ENCODE measurements at places on chromosomes 2 and 18.

GRCh38 chr18:11714244-11714918, 25.3 kb downstream of the GNAL start:
- DNase-seq: no peak

- DNase-seq: peak; percentile 12
Measured at GRCh38 chr2:147006736-147007141, 838.1 kb upstream of the ACVR2A start.

DNA sequence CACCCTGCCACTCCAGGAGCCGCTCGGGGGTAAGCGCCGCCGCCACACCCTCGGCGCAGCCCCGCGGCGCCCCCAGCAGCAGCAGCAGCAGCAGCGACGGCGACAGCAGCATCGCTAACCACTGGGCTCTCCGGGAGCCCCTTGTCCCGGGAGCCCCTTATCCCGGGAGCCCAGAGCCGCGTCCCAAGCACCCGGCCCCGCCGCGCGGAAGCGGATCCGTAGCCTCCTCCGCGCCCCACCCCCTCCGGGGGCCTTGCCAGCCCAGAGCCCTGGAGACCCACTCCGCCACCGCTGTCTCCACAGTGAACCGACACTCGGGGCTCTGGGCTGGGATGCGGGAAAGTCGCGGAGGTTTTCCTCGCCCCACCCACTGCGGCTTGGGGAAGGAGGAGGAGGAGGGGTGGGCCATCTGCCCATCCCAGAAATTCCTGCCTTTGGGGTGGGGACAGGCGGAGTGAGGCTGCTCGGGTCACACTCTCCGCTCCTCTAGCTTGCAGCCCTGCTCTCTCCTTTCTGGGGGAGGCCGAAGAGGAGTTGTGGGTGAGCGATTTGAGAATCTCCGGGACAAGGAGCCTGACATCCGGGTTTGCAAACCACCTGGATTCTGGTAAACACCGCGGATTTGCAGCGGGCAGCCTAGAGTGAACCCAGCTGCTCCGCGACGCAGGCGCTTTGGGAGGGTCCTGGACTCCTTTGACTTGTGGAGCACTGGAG, at the start of gene PLA2R1:
Gene PLA2R1 (minus strand): TSS at position 324 of the 714 bp plus-strand sequence. CDS start 212 bp downstream, at position 112.
- peak; percentile 59 for DNase-seq

DNA sequence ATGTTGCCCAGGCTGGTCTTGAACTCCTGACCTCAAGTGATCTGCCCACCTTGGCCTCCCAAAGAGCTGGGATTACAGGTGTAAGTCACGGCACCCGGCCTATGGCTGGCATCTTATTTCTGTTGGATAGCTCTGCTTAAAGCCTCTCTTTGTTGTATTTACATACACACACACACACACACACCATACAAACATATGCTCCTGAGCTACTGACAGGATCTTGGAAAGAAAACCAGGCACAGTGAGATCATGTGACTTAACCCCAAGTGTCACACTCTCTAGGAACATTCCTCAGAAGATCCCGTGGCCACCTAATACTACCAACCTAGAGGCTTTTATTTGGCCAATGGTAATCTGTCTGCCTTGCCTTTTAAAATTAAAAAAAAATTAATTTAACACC, 85.1 kb upstream of the HAAO start:
- DNase-seq: no peak

DNA sequence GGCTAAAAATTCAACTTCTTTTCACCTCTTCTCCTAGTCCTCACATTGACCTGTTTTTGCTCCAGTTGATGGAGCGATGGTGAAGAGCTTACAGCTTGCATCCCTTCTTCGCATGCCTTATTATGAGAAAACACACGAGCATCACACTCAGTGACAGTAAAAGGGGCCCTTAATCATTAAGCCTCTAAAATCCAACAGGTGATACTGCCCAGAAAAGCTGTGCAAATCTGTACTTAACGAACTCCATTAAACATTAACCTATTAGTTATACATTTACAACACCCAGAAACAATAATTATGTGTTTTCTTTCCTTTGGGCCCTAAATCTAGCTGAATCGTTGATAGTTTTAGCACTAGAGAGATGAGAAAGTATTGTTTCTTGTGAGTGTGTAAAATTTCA, 54.8 kb downstream of the LAMA1 start:
- no peak for DNase-seq

- no peak for DNase-seq
Measured at GRCh38 chr2:174490051-174490450, 3.2 kb upstream of the GPR155 start.

GRCh38 chr2:100016756-100017155, 125.6 kb downstream of the AFF3 start:
- DNase-seq: no peak

GRCh38 chr2:218991674-218992168, 1.5 kb downstream of the CRYBA2 start:
- DNase-seq: peak; percentile 39

DNA sequence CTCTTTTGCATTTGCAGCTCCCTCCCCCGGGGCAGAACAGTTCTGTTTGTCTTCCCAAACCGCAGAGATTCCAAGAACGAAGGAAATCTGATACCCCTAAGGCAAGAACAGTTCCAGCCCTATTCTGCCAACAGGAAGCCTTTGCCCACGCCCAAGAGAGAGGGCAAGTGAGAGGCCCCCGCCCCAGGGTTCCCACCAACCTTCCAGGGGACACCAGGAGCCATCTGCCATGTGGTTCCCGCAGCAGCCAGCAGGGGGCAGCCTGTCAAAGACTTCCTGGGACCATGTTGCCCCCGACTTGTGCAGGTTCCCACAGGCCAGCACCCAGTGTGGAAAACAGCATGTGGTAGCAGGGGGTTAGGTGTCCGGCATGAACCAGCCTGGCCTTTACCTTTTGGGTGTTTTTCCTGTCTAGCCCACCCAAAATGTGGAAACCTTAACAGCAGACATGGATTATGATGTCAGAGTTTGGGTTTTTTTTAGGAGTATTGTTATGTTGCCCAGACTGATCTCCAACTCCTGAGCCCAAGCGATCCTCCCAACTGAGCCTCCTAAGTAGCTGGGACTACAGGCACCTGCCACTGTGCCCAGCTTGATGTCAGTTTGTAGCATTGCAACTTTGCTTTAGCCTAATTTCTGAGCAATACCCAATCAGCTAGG, 21.7 kb upstream of the EFHD1 start:
- DNase-seq: peak; percentile 92

DNA sequence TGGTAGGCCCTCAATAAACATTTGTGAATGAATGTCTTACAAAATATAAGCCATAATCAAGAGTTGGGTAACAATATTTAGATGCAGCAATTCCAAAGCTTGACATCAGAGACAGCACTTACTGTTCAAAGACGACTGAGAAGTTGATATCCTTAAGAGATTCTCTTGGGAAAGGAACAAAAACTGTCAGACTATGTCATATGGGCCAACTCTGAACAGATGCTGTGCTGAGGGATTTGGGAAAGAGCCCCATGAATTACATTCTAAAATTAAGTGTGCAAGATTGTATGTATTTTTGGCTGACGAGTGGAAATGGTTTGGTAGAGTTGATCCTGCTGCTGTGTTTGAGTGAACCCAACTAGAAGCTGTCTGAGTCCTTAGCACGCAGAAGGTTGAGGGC, 250.7 kb upstream of the LINC00305 start:
- no peak for DNase-seq

GRCh38 chr2:217444932-217445331, 557.9 kb downstream of the TNS1 start:
- no peak for DNase-seq

DNA sequence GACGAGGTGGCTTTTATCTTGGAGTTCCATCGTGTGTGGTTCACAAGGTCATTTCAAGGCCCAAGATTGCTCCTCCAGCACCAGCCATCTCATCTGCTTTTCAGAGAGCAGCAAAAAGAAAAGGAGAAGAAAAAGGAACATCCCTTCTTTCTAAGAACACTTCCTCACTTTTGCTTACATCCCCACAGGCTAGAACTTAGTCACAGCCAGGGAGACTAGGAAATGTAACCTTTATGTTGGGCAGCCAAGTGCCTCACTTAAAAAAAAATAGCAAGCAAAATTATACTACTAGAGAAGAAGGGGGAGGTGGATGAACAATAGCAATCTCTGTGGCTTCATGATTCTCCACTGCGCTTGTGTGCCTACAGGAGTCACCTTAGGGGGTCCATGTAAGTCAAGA, 141.8 kb downstream of the SMAD2 start:
- no peak for DNase-seq

GRCh38 chr2:137943678-137944347, 20.5 kb upstream of the HNMT start:
- DNase-seq: no peak

- peak; percentile 73 for DNase-seq
Measured at GRCh38 chr2:200168641-200169555, 137.6 kb upstream of the SPATS2L start.

DNA sequence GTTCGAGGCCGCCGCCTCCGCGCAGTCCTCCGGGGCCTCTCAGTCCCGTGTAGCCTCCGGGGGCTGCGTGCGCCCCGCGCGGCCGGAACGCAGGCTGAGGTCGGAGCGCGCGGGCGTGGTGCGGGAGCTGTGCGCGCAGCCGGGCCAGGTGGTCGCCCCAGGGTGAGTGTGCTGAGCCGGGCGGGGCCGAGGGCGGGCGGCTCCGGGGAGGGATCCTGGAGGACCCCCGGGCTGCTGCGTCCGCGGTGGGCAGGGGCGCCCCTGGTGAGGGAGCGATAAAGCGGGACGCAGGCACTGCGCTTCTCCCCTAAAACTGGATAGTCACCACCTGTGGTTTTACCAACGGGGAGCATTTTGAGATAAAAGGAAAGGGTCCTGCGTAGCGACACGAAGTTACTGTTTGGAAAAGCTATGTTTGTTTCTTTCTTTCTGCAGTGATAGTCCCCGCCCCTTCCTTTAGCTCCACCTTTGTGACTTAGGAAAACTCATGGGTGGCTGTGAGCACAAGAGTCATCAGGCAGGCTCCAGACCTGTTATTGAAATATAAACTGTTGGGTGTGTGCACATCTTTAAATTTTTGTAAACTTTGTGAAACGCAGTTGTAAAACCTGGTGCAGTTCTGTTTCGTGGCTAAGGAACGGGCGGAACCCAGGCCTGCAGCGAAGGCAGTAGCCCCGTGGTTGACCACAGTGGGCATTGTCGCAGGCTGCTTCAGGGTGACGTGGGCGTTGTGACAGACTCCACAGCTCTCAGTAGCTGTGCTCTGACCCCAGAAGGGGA, 687 bp downstream of the CTDP1 start:
- DNase-seq: peak; percentile 48

- DNase-seq: no peak
Measured at GRCh38 chr2:101625387-101625786, 72.1 kb upstream of the MAP4K4 start.

DNA sequence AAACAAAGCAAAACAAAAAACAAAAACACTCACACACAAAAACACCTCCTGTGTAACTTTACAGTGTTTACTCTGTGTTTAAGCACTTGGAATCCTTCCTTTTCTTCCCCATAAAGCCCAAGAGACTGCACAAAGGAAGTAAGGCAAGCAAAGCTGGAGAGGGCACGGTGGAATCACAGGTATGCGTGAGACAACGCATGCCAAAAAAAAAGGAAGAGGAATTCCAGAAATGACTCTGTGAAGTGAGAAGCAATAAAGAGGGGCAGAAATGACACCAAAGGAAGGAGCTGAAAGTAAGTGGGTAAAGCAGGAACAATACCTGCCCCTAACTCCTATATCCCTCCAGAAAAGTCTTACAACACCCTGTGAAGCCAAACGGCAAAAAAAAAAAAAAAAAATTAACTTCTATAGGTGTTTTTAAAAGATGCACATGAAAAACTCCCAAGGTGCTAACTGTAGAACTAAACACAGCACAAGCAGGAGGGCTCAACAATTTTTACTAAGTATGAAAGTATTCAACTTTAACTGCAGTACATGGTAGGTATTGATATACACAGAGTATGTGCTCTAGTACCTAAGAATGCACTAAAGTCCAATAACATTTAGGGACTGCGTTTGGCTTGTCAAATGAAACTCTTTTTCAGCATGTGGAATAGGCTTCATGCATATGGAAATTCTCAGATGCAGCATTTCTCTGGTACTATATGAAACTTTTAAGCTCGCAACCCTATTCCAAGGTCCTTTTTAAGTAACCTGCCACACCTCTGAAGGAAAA, 9.1 kb downstream of the RND3 start:
- DNase-seq: peak; percentile 71

DNA sequence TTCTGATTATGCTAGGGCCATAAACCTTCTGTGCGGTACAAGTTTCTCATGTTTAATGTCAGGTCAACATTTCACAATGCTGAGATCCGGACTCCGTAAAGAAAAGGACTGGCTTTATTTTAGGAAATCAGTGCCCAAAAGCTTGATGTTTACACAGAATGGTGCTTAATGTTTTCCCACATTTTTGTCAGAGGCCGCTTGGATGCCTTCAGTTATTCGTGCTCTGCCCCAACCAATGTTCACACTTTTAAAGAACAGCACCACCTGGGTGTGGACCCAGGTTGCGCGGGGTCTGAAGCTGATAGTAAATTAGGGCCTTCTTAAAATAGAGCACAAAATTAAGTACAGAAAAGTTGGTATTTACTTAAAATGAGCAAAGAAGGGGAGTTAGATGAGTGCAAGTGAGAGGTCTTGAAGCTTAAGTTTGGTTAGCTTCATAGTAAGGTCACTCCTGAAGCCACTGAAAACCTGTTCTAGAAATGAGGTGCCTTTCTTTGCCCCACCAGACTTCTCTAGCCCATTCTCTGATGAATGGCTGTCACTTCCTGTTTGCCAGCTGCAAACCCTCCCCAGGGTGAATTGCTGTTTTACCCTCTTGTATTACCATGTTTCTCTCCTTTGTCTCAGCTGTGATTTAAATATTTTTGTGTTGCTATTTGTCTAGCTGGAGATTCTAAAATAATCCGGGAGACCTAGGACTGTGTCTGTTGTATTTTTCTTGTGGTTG, 20.5 kb downstream of the SLC3A1 start:
- no peak for DNase-seq

GRCh38 chr18:78675231-78675630, 304.4 kb upstream of the SALL3 start:
- DNase-seq: no peak

DNA sequence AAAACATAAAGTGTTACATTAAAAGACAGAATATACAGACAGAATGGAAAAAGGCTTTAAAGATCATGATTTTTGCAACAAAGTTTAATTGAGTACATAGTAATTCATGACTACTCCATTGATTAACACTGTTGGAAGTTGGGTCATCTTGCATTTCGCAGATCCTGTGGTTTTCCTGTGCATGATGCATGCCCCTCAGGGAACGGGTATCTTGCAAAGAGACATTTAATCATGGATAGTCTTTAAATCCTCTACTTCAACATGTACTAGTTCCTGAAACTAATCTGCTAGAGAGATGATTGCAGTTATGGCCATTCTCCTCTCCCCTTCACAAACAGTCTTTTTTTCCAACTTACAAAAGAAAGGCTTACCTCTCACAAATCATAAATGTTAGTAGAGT, 155.6 kb upstream of the DSEL start:
- peak; percentile 47 for DNase-seq

- DNase-seq: no peak
Measured at GRCh38 chr2:173062801-173063200, 12.8 kb upstream of the MAP3K20 start.
